Bronchial smooth muscle cell (primary cell): ENCODE measurements at places on chromosomes 7 and 10. TPM values are rescaled to one million over a fixed set of nuclear protein-coding genes. Genes with fewer than 3 reads are reported as not detected.

EZH2 gene
- 4.3 and 4.7 TPM in 2 replicates for total RNA-seq

TSPAN12 gene
- total RNA-seq = 2.0 and 3.9 TPM in 2 replicates

LAMTOR4 gene
- 128 and 148 TPM in 2 replicates for total RNA-seq

PDK4 gene
- total RNA-seq = 0.47 and 0.94 TPM in 2 replicates

TLX1 gene
- not detected in 2 replicates for total RNA-seq

NPFFR1 gene
- under 0.01 TPM in 1 of 2 replicates, not detected in the other for total RNA-seq

INPP5F gene
- total RNA-seq = 12.9 and 13.7 TPM in 2 replicates

LDB3 gene
- under 0.01 and 0.09 TPM in 2 replicates for total RNA-seq

ZNF3 gene
- total RNA-seq = 22.9 and 25.6 TPM in 2 replicates

CDC14C gene
- under 0.01 and 0.09 TPM in 2 replicates for total RNA-seq

PRF1 gene
- not detected in 2 replicates for total RNA-seq

AKR1C3 gene
- total RNA-seq = 158 and 170 TPM in 2 replicates

SFR1 gene
- 2.7 and 7.4 TPM in 2 replicates for total RNA-seq

CALML3 gene
- not detected in 2 replicates for total RNA-seq

LEP gene
- not detected in 2 replicates for total RNA-seq
